ENCODE measurements at places on chromosomes 1 and 21. TPM values are rescaled to one million over a fixed set of nuclear protein-coding genes. Genes with fewer than 3 reads are reported as not detected.

The LCE3D gene
- not detected for total RNA-seq

DNA sequence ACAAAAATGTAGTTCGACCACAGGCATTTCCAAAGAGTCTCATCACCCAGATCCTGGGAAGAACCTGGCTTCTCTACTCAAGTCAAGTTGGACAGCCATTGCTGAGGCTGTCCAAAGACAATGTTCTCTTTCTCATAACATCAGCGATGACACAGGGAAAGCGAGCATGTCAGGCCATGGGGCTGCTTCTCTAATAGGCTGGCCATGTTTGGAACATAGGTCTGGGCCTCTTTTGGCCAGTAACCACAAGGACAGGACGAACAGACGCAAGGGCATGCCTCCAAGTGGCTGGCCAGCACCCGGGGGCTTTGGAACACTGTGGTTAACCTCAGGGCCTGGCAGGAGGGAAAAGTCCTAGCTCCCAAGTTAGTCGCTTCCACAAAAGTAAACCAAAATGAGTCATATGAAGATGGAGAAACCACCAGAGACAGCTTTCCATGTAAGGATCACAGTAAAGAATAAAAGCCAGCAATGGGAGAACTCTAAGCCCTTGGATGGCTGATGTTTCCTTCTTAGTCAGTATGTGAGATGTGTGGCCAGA is 80.6 kb upstream of the SLC44A3 start:
- DNase-seq, result no peak

- no peak for DNase-seq
Measured at GRCh38 chr1:87466621-87467020, 137.9 kb downstream of the LMO4 start.

DNA sequence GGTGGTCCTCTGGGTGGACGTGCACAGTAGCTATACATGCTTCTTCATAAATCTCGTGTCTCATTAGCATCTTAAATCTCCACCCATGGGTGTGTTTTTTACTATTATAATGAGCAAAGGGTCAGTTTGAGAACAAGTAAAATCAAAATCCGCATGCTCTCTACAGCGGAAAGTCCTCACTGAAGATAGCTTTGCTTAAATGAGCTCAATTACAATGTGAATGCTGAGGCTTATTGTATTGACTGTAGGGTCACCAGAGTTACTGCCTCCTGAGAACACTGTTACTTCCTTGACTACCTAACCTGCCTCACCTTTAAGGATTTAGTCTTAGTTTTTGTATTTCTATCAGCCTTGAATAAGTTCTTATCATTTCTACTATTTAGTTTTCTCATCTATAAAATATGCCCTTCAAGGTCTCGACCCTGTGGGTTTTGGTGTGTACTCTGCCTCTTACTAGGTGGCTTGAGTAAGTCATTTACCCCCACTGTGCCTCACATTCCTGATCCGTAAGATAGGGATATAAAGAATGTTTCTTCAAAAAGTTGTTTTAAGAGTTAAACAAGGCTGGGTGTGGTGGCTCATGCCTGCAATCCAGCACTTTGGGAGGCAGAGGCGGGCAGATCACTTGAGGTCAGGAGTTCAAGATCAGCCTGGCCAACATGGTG is 7.9 kb downstream of the SLAMF7 start:
- no peak for DNase-seq

DNA sequence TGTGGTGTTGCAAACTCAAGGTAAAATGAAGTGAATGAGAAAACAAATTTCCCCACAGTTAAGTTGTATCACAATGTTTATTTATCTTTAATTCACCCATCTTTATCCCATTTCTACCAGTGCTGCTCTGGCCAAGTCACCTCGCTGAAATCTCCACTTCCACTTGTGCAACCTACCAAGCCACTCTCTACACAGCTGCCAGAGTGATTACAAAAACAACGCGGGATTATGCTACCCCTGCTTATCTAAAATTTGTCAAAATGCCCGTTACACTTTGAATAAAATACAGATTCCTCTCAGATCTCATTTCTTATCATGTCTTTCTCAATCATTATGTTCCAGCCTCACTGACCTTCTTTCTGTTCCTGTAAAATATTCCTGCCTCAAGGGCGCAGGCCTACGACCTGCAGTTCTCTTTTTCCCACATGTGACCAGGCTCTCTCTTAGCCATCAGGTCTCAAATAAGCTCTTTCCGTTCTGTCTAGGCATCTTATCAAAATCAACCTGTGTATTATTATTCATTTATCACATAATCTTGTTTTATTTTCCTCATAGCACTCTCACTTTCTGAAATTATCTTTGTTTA is 95.6 kb downstream of the NTMT2 start:
- DNase-seq, result no peak
